Stimulated activated naive CD8-positive, alpha-beta T cell treated with anti-CD3 and anti-CD28 coated beads, Interleukin-15, Interleukin-2, amounts not matched to agents 100 U/mL and 50 U/mL, for 24 hours (primary cell): ENCODE measurements at places on chromosomes 6 and 20.

- no peak for DNase-seq
Measured at GRCh38 chr6:168703990-168704389, 263.0 kb downstream of the SMOC2 start.

GRCh38 chr6:36698196-36698595 is 570 bp downstream of the RAB44 start:
- no peak for DNase-seq

- DNase-seq = peak; percentile 31
Measured at GRCh38 chr6:31776485-31776988, 591 bp downstream of the VWA7 start.

- no peak for DNase-seq
Measured at GRCh38 chr6:53336070-53336469, 12.7 kb downstream of the ELOVL5 start.

- no peak for DNase-seq
Measured at GRCh38 chr20:48949304-48950170, 28.0 kb downstream of the ARFGEF2 start.

- no peak for DNase-seq
Measured at GRCh38 chr6:168678077-168678476, 237.1 kb downstream of the SMOC2 start.

DNA sequence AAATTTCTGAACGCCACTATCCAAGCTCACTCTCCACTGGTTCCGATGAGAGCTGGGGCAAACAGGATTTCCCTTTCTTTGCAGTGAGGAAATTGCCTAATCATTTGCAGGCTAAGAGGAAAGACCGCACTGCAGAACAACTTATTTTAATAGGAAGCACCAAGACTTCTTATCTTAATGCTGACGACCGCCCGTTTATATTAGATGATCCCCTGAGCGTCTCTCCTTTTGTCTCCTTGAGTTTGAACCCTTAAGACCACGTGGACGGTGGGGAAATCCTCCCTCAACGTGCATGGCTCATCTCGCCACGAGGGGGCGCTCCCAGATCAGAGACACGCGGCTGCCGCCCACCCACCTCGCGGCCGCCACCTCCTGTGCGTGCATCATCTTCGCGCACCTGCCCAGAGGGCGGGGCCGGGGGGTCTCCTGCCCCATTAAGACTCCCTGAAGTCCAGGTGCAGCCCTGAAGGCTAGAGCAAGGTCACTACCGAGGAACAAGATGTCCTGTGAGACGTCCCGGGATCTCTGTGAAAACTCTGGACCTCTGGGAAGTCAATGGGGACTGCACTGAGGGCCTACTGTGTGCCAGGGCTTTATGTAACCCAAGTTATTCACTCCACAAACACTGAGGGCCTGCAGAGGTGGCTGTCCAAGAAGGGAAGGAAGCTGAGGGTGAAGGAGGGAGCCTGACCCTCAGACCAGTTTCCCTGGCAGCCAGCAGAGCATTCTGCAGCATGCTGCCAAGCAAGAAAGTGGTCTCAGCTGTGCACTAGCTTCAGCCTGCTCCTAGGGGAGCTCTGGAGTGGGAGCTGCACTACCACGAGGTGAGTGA is 28.1 kb downstream of the PDYN start:
- peak; percentile 92 for DNase-seq

GRCh38 chr20:40991181-40991889 is 37.3 kb upstream of the TOP1 start:
- DNase-seq = peak; percentile 31

GRCh38 chr6:137873273-137873762 is 6.3 kb downstream of the TNFAIP3 start:
- peak; percentile 84 for DNase-seq
